EH (cell line): ENCODE measurements at places on chromosomes 4 and X.

- peak; percentile 15 for DNase-seq
Measured at GRCh38 chrX:71181558-71181909, 36.9 kb downstream of the NLGN3 start.

- no peak for DNase-seq
Measured at GRCh38 chr4:56821381-56822243, at the start of gene SPINK2. TSS of gene SPINK2 (minus strand) at chr4:56821701. CDS start at chr4:56821662, 39 bp downstream.

GRCh38 chr4:19905024-19905423 is 346.7 kb upstream of the SLIT2 start:
- no peak for DNase-seq

GRCh38 chrX:110421500-110422455 is 63.1 kb downstream of the RTL9 start:
- no peak for DNase-seq

DNA sequence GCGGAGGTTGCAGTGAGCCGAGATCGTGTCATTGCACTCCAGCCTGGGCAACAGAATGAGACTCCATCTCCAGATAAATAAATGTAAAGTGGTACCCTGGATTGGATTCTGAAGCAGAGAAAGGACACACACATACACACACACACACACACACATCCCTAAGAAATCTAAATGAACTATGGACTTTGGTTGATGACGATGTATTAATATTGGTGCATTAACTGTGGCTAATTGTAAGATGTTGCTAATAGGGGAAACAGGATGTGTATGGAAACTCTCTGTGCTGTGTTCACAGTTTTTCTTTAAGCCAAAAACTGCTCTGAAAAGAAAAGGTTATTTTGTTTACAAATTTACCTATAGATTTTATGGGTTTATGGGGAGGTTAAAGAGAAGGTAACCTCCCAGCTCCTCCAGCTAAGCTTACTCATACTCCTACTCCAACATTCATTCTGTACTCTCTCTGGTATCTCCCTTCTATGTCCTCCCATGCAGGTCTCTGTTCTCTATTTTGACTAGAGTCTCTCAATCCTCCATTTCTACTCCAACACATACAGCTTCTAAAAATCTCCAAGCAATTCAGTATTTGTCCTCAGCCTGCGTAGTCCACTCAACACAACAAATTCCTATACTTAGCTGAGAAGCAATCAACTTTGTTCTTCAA is 46.5 kb upstream of the RELL1 start:
- no peak for DNase-seq

GRCh38 chr4:115883231-115883630 is 769.8 kb upstream of the NDST4 start:
- no peak for DNase-seq

- peak; percentile 42 for DNase-seq
Measured at GRCh38 chr4:120672558-120673147, 249.9 kb downstream of the PRDM5 start.

GRCh38 chr4:157291071-157291470 is 70.5 kb downstream of the GRIA2 start:
- DNase-seq = peak; percentile 16

DNA sequence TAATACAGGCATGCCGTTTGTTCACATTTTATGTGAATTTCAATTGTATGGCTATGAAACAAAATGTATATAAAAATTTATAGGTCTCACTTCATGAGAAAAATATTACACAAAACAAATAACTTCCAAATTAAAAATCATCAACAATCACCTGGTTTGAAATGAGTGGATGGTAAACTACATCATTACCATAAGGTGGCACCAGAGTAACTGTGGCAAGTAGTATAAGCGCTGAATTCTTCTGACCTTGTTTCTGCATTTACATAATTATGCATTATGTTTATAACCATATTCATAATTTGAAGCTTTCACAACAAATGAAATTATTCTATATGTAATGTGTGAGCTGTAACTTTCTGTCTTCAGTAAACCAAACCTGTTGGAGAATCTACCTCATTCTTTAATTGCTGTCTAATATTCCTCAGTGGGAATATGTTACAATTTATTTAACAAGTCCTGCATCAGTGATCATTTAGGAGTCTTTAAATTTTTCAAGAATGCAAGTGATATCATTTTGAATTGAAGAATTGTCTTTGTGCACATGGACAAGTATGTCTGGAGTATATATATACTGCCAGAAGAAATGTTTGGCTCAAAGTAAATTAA is 55.2 kb downstream of the MMRN1 start:
- no peak for DNase-seq

GRCh38 chrX:47133493-47133892 is 11.0 kb downstream of the NDUFB11 start:
- DNase-seq = no peak

- DNase-seq = no peak
Measured at GRCh38 chrX:43560247-43560946, 95.7 kb upstream of the MAOA start.

DNA sequence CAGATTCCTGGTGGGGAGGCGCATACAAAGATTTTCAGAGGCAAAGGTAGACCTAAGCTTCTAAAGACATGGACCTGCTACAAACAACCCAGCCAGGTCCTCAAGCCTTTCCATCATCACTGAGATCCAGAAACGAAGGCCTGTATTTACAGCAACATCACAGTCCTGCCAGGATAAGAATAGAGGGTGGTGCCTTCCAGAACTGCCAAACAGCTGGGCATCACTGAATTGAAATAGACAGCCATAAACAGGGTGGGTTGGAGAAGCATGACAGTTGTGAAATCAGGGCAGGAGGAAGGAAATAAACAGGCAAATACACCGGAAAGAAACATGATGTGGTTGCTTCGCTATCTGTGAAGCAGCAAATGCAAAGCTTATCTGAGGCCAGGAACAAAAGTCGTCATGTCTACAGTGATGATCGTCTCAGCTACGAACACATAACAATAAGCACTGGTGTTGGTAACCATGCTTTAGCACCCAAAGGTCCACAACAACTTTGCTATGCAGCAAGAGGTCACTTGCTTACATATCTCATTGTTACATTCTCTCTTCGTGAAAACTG is 6.7 kb upstream of the TMEM154 start:
- no peak for DNase-seq

GRCh38 chrX:132015875-132016274 is 7.2 kb upstream of the STK26 start:
- DNase-seq = no peak

DNA sequence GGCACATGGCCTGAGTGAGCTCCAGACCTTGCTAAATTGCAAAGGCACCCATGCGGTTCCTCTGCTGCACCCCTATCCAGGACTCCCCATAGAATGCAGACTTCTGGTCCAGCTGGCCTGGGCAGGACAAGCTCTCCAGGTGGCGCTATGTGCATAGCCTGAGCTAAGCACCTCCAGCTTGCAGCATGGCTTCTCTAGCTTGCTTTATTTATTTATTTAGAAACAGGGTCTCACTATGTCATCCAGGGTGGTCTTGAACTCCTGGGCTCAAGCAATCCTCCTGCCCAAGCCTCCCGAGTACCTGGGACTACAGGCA is 5.5 kb upstream of the WFS1 start:
- peak; percentile 60 for DNase-seq

DNA sequence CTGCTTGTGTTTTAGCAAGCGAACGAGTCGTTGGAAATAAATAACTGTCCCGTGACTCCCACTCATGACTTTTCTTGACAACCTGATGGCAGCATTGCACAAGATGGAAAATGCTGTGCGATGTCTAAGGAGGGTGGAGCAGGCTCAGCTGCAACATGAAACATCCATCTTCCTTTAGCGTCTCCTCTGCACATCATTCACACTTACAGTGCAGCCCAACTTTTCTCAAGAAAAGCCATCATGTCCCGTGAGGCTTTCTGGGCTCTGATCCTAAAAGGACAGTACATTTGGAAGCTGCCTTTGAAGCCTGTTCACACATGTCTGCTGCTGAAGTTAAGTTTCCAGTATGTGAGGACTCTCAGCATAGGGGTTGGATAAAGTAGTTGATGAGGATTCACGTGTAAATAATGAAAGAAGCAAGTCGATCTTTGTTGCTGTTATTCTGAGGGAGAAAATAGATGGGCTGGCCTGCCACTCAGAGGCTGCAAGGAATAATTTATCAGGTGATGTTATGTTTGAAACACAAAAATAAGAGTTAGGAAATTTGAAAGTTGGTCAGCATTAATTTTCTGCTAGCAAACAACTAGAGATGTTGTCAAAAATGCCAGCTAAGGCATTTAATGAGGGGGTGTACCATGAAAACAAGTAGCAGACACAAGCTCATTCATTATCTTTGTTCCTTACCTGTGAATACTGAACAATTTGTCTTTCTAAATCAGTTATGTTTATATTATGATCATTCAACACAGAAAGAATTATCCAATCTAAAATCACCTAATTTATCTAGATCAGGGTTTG is 328.7 kb upstream of the ZFP42 start:
- DNase-seq = peak; percentile 34

DNA sequence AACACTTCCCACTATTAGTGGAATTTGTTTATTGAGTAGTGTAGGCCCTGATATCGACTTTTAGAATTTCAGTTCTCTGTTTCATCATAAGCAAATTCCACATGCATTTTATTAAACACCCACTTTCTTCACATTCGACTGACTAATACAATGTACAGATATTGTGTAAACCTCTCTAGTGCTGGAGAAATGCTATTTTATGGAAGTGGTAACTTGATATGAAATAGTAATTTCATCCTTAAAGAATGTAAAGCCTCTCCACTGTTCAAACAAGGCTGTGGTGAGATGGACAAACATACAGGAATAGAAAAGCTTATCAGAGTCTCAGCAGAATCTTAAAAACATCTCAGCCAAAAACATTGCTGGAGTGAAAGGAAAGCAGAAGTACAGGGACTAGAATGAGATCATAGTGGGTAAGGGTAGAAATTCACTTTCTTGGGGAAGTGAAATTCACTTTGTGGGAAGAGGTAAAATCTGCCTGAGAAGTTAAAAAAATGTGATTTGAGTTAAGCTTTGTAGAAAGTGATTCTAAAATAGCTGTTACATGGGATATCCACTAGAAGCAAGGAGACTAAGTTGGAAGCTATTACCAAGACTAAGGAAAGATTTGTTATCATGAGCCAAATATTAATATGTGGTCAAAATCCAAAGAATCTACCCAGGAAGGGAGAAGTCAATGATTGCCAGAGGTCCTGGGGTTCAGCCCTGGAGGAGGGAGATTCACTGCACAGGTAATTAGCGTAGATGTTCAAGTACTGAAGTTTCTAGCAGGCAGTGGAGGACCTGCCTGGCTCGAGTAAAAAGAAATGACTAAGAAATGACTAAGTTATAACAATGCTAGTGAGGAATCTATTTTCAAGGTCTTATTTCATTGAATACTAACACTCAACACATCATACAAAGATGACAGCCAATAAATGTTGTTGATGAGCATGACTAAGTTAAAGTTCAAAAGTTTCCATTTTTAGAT is 398.3 kb upstream of the FAM47C start:
- no peak for DNase-seq

DNA sequence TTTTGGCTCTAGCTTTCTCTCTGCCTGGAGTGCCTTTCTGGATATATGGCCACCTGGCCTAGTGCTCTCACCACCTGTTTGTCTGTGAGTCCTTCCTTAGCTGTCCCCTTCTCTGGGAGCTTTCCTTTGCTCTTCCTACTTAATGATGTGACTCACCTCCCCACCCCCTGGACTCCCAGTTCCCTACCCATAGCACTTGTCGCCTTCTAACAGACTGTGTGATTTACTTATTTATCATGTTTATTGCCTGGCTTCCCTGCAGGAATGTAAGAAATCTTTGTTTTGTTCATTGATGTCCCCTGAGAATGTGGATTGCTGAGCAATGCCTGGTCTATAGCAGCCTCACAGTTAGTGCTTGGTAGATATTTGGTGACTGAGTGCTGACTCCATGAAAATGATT is 18.9 kb downstream of the ADD1 start:
- DNase-seq = peak; percentile 75

DNA sequence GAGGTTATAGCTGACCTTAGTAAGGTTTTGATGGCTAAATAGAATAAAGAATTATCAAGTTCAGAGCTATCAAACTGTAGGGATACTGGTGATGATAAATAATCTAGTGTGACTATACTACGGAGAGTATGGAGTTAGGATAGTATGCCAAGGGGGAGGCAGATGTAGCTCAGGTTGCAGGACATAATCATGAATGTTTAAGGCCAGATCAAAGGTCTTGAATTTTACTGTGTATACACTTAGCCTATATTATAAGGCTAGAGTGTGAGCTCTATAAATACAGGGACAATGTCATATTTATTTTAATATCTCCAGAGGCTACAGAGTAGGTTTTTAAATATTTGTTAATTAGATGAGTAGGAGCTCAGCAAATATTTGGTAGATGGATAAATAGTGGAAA is 131.1 kb upstream of the STIM2 start:
- no peak for DNase-seq

- no peak for DNase-seq
Measured at GRCh38 chrX:148537556-148538182, 37.3 kb downstream of the AFF2 start.

DNA sequence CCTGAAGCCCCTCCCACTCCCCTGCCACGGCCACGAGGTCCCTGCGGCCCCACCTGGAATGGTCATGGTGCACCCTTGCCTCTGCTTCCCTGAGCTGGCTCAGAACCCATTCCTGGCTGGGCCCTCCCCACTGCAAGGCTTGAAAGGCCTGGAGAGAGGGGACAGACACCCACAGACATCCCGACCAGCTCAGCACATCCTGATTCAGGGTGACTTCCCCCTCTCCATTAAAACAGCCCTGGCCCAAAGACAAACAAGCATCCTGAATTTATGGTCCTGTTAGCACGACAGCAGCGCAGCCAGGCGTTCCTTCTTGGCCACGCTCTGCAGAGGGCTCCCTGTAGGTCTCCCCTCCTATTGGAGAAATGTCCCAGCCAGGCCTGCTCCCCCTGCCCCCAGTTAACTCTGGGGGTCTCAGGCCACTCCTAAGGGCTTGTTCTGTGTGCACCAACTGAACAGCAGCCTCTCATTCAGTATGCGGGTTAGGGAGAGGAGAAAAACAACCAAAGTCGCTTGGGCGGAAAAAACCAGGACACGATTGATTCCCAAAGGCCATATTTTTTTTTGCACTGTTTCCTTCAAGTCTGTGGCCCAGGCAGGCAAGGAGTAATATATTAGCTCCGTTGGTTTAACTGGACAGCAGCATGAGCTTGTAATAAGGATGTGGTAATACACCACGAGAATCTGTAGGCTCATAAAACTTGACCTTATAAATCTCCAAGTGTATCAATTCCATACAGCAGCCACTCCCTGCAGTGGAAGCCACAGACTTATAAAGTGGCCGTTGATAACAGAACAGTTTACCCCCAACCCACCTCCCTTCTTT is 106.7 kb upstream of the MSX1 start:
- DNase-seq = peak; percentile 55

DNA sequence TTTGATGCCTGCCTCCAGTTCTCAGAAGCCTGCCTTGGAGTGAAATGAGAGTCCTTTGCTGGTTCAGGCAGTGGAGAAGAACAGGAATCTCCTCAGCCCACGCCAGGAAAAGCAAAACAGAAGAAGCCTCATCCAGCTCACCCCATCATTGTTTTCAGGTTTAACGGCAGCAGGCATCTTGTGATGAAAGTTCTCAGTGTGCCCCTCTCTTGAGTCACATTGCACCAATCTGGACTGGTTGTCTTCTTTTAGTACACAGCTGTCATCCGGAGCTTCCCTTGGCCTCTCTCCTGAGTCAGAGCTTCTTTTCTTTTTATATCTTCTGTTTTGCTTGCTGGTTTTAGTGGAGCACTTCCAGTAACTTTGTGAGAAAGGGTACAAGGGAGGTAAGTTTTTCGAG is 50.9 kb downstream of the TSPAN7 start:
- no peak for DNase-seq
